ENCODE measurements at places on chromosomes 11 and 22. TPM values are rescaled to one million over a fixed set of nuclear protein-coding genes. Genes with fewer than 3 reads are reported as not detected.

CCDC15 gene
- 1.7 TPM for polyA plus RNA-seq

TSSK2 gene
- polyA plus RNA-seq: 0.07 TPM

OR8B8 gene
- polyA plus RNA-seq: not detected

OR52H1 gene
- not detected for polyA plus RNA-seq

ARHGEF17 gene
- 11.1 TPM for polyA plus RNA-seq

ACRV1 gene
- not detected for polyA plus RNA-seq

Measured in adipose tissue (tissue), 3 donors.